NCI-H226 (cell line): ENCODE measurements at places on chromosomes 6 and 20.

GRCh38 chr6:136166815-136167214 is 83.3 kb downstream of the MTFR2 start:
- no peak for DNase-seq

DNA sequence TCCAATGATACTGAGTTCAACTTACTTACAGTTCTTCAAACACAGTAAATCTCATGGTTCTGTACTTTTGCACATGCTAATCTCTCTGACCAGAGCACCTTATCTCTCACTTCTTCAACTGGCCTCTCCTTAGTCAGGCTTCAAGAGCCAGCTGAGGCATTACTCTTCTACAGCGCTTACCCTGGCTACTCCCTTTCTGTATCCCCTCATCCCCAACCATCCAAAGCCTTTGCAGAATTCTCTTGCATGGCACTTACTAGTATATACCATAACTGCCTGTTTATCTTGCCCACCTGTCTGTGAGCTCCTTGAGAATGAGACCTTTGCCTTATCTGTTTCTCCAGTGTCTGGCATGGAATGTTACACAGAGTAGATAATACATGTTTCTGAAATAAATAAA is 49.2 kb downstream of the SESN1 start:
- no peak for DNase-seq

DNA sequence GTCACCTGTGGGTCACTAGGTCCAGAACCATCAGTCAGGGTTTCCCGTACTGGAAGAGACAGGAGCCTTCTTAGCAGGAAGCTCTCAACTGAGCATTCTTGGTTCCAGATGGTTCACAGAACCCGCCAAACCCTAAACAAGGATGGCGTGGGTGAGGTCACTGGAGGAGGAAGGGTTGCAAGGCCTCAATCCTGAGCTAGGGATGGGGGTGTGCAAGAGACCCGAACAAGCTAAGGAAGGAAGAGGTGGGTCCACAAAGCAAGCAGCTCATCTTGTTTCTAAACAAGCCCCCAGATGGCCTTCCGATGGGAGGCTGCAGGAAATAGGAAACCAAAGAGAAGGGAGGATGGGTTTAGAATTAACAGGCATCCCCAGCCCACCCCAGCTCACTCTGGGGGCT is 92.7 kb downstream of the PREX1 start:
- DNase-seq = no peak

DNA sequence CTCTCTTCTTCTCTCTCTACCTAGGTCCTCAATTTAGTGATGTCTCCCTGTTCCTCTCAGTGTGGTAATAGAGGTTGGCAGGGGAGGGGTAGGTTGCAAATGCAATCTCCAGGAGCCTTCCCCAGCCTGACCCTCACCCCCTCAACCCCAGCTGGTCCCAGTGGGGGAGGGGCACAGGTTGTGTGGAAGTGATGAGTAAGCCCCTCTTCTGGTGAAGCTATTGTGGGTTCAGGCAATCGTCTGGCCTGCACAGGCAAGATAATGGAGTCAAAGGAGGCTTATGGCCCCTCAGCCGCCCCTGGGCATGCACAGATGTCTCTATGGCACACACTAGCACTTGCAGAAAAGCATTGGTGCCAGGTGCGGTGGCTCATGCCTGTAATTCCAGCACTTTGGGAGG is 10.8 kb upstream of the ADA start:
- no peak for DNase-seq

GRCh38 chr6:161536224-161536630 is 262.4 kb upstream of the AGPAT4 start:
- no peak for DNase-seq

DNA sequence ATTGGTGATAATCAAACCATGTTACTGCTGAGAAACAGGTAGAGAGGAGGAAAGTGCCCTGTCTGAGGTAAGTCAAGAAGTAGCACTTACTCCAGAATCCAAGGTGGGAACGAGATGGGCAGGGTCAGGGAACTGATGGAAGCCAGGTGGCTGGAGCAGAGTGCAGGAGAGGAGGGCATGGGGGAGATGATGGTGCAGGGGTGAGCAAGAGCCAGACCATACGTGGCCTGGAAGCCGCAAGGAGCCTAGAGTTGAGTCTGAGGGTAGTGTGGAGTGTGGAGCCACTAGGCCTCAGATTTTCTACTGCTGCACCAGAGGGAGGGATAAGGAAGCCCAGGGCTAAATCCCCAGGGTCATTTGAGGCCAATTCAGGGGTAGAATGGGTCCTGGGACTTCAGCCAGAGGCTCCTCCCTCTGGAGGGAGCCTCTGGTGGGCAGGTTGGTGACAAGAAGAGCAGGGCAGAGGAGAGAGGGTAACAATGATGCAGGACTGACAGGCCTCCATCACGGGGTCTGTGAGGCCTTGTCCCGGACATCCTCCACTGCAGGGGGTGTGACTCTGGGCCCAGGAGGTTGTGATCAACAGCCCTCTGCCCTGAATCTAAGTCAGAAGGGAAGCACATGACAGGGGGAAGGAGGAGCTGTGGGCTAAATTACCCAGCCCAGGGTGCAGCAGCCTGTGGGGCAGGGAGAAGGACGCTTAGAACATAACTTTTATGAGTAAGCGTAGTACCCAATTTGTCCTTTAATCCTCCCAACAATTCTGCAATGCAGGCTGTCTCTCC is 28.7 kb downstream of the COX4I2 start:
- DNase-seq = no peak

DNA sequence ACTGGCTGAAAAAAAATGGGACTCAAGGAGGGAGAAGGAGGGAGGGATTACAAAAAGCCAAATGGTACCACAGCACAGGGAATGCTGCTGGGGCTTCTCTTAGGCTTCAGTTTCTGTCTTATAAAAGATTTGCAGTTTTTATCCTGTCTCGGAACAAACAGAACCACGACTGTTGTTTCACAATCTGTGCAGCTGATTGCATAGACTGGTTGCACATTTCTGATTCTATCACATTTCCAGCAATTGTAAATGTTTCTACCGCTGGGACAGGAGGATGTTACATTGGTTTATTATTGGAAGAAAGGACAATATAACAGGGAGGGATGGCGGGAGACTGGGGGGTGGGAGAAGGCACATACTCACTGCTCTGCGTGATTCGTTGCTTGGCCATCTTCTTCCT is 73.5 kb upstream of the ARID1B start:
- no peak for DNase-seq

GRCh38 chr20:57190536-57191264 is 75.7 kb downstream of the BMP7 start:
- no peak for DNase-seq

DNA sequence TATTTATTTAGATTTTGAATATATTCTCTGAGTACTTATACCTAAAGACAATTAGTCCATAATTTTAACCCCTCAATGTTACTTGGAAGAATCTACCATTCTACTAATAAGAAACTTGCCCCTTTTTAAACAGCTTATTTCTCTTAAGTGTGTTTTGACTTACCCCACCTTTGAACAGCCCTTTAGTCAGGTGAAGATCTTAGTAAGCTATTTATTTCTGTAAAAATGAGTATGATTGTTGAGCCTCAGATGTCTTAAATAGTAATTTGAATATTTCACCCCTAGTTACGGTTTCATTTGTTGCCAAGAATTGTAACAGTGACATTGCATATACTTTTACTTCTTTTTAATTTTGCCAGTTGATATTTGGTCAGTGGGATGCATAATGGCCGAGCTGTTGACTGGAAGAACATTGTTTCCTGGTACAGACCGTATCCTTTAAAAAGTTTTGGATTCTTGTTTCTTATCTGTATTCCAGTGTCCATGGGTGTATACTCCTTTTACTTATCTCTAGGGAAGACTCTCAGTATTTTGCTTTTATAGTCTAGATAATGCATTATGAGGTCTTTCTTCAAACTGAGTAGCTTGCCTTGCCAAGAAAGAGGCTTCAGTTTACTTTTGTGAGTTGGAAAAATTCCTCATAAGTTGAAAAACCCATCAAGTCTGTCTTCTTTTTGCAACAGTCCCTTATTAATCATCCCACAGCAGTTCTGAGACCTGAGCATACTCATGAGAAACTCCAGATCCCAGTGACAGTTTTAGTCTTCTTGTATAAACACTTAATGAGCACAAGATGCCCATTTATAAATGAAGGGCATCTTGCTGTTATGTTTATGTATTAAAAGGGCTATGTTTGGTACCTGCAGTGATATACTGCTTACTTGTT is 48.8 kb downstream of the MAPK14 start:
- DNase-seq = no peak

DNA sequence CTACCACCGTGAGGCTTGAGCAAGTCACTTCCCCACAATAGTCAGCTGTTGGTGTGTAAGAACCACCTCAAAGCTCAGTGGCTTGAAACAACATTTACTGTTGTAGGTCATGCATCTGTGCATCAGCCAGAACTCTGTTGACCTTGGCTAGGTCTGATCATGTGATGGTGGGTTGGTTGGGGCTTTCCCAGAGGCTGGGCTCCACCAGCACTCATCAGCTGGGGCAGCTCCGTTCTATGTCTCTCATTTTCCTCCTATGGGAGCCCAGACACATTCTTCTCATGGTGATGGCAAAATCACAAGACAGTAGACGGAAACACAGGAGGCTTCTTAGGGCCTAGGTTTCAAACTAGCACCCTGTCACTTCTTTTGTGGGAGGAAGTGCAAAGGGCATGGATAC is 42.8 kb upstream of the PSMF1 start:
- DNase-seq = no peak

- DNase-seq = peak; percentile 59
Observed at GRCh38 chr6:36724514-36725390, 27.1 kb downstream of the RAB44 start.

GRCh38 chr6:114430534-114431124 is 87.8 kb upstream of the HS3ST5 start:
- DNase-seq = no peak

- DNase-seq = no peak
Observed at GRCh38 chr20:3996399-3996798, 19.0 kb downstream of the RNF24 start.
